ENCODE measurements at places on chromosomes 1 and 21. TPM values are rescaled to one million over a fixed set of nuclear protein-coding genes. Genes with fewer than 3 reads are reported as not detected.

GRCh38 chr1:157199421-157199755 is 61.2 kb upstream of the ETV3 start:
- no peak for DNase-seq

DNA sequence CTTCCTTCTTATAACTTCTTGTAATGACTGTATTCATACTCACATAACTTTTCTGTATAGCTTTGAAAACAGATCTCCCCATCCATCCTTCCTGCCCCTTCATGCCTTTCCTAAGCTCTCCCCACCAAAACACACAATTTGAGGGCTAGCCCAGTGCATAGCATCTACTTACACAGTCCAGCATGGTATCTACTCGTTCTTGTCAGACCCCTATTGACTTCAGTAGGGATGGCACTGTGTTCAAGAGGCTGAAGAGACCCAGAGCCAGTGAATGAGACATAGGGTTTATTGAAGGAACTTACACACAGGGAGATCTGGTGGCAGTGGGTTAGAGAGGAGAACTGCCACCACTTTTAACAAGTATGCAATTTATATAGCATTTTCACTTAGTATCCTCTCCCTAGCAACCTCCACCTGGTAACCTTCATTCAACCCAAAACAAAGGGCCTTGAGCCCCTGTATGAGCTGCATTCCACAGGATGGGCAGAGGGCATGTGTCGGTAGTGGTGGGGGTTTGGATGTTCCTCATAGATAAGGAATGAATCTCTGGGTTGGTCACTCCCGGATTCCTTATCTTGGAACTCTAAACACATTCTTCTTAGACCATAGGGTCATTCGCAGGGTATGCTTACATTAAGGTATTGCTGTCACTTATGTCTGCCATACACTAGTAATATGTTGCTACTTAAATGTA is 64.9 kb upstream of the GNG12 start:
- DNase-seq = no peak

DNA sequence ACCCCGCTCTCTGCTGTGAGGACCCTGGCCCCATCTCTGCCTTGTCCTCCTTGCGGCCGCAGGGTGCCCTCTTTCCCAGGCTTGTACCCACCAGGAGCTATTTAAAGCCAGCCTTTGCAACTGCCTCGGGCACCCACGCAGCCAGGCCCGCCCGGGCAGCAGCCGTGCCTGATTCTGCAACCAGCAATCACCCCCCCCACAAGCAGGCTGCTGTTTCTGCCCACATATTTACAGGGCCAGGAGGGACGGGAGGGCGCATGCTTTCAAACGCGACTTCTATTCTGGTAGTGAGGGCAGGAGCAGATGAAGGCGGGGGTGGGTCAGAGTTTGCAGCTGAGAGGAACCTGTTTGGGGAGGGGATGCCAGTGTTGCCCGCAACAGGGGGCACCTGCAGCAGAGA is 13.6 kb downstream of the GABRD start:
- no peak for DNase-seq

DNA sequence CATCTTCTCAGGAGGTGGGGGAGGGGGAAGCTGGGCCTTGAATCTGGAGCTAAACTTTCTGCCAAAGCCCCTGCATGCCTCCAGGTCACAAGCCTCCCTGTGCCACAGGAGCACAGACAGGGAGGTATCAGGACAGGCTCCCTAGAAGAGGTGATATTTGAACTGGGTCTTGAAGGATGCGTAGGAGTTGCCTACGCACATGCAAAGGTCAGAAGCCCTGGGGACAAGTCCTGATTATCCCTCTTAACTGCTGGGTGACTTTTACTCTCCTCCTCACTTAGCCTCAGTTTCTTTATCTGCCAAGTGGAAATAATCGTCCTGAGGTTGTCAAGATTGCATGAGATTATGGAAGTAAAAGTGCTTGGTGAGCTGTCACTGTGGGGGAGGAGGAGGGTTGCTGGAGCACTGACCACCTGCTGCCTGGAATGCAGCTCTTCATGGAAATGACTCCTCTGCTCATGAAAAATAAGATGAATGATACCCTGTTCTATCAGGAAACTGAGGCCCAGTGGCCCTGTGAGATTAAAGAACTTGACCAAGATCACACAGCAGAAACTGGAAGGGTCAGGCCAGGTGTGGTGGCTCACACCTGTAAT is 50.6 kb upstream of the LAPTM5 start:
- no peak for DNase-seq

Gene TRIM63
- total RNA-seq = 1.5 TPM

- DNase-seq = no peak
Observed at GRCh38 chr1:44559330-44559729, 115.0 kb downstream of the TMEM53 start.

Gene KDF1
- 30.3 TPM for total RNA-seq

GRCh38 chr1:4394366-4394765 is 260.0 kb upstream of the AJAP1 start:
- no peak for DNase-seq

Gene AHCYL1
- 102 TPM for total RNA-seq

DNA sequence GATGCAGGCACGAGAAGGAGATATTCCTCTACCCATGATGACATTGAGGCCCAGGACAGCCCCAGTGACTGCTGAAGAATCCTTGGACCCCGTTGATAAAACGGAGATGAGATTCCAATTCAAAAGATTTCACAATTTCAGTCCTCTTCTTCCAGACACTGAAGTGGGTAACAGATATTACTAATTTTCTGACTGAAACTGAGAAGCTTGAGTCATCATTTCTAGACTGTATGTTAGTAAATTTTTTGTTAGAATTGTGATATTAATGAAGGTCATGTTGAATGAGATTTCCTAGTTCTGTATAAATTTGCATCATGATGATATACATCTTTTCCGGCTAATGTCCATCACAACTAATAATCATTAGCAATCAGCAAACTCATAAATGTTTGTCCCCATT is 185.8 kb downstream of the CHRM3 start:
- no peak for DNase-seq

GRCh38 chr21:42056996-42057689 is 14.0 kb upstream of the UMODL1 start:
- DNase-seq = peak; percentile 49

DNA sequence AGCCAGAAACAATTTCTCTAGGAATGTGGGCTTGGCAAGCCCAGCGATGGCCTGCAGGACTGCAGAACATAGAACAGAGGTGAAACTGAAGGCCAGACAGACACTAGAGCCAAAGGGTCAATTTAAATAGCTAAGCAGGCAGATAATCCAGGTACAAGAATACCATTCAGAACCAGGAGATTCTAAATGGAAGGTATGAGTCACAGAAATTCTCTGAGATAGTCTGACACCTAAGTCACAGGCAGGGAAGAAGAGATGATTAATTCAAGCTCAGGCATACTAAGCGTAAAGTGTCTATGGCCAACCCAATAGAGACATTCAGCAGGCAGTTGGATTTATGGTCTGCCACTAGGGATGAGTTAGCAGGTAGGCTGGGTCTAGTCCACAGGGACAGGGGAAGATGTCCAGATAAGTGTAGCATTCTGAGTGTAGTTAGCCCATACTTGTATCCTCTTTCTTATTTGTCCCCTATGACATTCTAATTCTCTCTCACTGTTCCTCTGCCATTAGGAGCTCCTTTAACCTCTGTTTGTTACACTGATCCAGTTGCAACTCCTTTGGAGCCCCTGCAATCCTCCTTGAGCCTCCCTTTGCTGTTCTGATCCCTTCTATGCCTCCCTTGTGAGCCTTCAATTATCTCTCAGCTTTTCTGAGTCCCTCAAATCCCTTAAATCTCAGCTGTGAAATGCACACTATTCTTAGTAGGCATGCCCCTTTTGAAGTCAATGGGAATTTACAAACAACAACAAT is 383.8 kb downstream of the LMO4 start:
- DNase-seq = no peak

Gene ABCB10
- total RNA-seq = 13.7 TPM

Gene CELA2B
- total RNA-seq = not detected

GRCh38 chr1:198185146-198185545 is 28.3 kb downstream of the NEK7 start:
- no peak for DNase-seq

DNA sequence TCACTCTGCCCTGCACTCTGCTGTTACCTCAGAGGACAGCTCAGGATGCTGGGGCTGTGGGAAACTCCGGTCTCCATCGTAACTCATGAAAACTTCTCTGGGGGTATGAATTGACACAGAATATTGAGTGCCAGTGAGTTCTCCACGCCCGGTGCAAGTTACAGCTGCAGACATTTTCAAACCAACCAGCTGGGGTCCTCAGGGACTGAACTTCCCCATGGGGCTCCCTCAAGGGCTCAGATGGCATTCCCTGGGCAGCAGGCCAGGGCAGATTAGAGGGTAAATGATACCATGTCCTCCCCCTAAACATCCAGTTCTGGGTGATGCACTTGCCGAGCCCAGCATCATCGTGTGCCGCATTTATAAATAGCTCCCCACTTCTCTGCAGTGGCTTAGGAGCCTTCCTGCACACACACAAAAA is 27.8 kb upstream of the CCSAP start:
- no peak for DNase-seq

DNA sequence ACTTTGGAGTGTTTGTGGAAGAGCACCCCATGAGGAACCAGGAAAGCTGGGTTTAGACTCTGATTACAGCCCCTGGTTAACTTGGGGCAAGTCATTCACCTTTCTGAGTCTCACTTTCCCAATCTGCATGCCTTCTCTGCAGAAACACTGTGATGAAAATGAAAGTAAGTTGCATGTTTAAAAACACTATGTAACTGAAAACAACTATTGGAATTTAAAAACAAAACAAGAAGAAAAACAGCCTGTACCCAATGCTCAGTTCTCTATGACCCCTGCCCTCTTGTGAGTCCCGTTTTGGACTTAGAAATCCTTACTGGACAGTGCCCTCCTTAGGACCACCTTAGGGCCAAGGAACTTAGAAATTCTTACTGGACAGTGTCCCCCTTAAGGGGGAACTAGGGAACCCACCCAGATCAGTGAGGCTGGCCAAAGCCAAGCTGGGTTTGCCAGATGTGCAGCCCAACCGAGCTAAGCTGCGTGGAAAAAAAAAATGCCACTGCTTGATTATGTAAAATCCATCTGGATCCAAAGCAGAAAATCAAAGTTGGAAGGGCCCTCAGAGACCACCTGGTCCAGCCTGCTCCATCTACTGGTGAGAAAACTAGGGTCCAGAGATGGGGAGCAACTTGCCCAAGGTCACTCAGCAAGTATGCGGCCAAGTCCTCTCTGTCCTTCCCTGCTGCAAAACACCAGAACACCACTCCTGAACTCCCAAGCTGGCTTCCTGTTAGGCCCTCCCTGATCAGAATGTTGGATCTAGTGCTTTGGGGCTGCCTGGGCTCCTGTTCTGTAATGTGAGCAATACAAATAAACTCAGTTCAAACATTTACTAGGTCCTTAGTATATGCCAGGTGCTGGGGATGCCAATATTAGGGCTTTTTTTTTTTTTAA is 77.7 kb downstream of the MRPL37 start:
- DNase-seq = no peak

DNA sequence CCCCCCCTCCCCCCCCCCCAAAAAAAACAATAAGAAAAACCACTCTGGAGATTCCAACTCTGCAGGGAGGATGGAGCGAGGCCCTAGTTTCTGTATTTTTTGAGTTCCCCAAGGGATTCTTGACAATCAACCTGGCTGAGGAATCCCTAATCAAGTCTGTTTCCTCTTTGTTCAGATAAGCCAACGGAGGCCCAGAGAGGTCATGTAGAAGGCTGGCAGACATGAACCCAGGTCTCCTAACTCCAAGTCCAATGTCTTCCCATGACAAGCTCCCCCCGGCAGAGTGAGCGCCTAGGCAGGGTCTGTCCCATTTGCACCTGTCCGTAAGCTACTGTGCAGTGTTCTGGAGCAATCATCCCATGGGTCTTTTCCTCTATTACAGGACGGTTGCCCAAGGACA is 39.5 kb downstream of the LRRC71 start:
- DNase-seq = no peak

DNA sequence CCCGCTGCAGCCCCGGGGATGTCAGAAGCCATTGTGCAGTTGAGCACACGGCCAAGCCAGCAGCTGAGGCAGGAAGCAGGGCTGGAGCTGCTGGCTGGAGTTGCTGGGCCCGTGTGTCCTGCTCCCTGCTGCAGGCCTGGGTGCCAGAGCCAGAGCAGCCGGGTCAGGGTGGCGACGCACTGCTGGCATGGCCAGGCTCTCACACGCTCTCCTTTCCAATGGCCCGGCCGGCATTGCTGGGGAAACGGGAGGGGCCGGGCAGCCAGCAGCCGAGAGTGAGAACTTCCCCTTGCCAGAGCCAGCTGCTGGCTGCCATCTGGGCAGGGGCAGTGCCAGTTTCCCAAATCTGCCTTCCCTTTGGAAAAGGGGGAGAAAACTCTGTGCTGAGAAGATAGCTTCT is 82.4 kb upstream of the PROX1 start:
- DNase-seq = peak; percentile 2

DNA sequence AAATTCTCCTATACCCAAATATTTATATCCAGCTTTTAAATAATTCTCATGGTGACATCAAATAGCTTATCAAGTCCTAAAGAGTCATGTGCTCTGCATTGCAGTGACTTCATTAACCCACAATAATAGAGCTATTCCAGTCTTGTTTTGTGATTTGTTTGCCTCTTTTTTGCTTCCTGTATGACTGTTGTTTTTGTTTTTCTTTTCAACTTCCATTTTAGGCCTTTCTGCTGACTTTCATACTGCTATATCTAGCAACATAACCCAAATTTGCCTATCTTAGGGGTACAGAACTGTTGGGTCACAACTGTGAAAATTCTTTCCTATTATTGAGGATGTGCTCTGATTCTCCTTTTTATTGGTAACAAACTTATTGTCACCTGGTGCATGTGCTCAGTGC is 30.3 kb downstream of the SPATA17 start:
- DNase-seq = no peak

DNA sequence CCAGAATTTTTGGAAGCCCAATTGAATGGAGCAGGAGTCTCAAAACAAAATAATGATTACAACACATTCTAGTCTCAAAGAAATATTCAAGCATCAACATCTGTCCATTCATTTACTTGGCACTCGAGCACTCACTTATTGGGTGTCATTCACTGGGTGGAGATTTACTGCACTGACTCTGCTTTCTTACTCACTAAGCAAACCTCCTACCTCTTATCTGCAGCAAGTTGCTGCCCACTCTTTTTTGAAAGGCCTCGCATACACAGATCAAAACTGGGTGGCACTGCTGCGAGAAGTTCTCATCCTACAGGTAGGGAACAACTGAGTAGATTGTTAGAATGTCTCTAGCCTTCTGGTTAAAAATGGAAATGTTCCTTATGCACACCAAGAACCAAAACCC is 18.0 kb downstream of the RHBDL2 start:
- no peak for DNase-seq

- DNase-seq = no peak
Observed at GRCh38 chr1:21630571-21631343, 38.4 kb downstream of the RAP1GAP start.

Data from thyroid gland (tissue), 4 donors.